Left lung (tissue), 14 donors: ENCODE measurements at places on chromosomes 5 and 9. TPM values are rescaled to one million over a fixed set of nuclear protein-coding genes. Genes with fewer than 3 reads are reported as not detected.

GRCh38 chr5:652023-652515, 39.9 kb downstream of the CEP72 start:
- no peak overlapping the region for H3K27ac ChIP-seq
- no peaks in the 10 kb centered on the region for H3K27me3 ChIP-seq
- no peaks in the 10 kb centered on the region for H3K4me1 ChIP-seq
- no peak overlapping the region for H3K4me3 ChIP-seq
- H3K36me3 ChIP-seq: no peaks in the 10 kb centered on the region
- DNase-seq: no peak

GRCh38 chr9:107438211-107439031, 51.1 kb downstream of the KLF4 start:
- no peaks in the 10 kb centered on the region for H3K36me3 ChIP-seq
- no peak for DNase-seq
- no peaks in the 10 kb centered on the region for H3K27me3 ChIP-seq
- no peaks in the 10 kb centered on the region for H3K4me1 ChIP-seq
- H3K4me3 ChIP-seq: no peak overlapping the region

DNA sequence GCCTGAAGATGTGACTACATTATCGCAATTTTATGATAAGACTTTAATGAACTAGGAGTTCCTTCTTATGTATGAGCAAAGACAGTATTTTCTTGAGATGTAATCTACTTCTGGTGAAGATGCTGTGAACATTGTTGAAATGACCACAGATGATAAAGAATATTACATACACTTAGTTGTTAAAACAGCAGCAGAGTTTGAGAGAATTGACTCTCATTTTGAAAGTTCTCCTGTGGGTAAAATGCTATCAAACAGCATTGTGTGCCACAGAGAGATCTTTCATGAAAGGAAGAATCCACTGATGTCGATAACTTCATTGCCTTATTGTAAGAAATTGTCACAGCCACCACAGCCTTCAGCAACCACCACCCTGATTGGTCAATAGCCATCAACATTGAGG, 8.0 kb downstream of the FAM151B start:
- H3K4me3 ChIP-seq: no peak overlapping the region
- H3K4me1 ChIP-seq: no peaks in the 10 kb centered on the region
- no peak for DNase-seq
- H3K27me3 ChIP-seq: no peaks in the 10 kb centered on the region

DNA sequence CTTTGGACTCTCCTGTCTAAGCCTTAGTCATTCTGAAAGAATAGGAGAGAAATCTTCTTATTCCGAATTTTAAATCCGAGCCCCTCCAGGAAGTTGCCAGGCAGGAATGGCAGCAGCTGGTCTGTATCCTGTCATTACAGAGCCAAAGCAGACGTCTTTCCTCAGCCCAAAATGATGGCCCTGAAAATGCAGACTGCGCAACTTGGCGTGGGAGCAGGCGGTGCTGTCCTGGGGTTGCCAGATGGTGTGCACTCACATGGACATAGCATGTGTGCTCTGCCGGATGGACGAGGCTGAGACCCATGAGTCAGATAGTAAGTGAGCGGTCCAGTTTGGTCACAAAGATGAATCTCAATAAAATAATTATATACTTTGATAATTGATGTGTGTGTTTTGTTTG, 410.4 kb downstream of the KCTD16 start:
- H3K27ac ChIP-seq: no peak overlapping the region
- H3K27me3 ChIP-seq: no peaks in the 10 kb centered on the region
- no peak overlapping the region for H3K4me3 ChIP-seq
- H3K4me1 ChIP-seq: no peaks in the 10 kb centered on the region
- DNase-seq: no peak

ANKRD31 gene
- 0.09 TPM for total RNA-seq

GRCh38 chr5:119390404-119390803, 34.6 kb downstream of the TNFAIP8 start:
- peaks cover 9% of the 10 kb centered on the region for H3K4me1 ChIP-seq
- no peak overlapping the region for H3K4me3 ChIP-seq

GRCh38 chr5:175557778-175558177, 79.4 kb downstream of the SFXN1 start:
- H3K4me3 ChIP-seq: no peak overlapping the region
- H3K4me1 ChIP-seq: no peaks in the 10 kb centered on the region
- DNase-seq: no peak
- H3K36me3 ChIP-seq: no peaks in the 10 kb centered on the region
- no peaks in the 10 kb centered on the region for H3K27me3 ChIP-seq
